Daoy (cell line): ENCODE measurements at places on chromosomes 13 and 19.

DNA sequence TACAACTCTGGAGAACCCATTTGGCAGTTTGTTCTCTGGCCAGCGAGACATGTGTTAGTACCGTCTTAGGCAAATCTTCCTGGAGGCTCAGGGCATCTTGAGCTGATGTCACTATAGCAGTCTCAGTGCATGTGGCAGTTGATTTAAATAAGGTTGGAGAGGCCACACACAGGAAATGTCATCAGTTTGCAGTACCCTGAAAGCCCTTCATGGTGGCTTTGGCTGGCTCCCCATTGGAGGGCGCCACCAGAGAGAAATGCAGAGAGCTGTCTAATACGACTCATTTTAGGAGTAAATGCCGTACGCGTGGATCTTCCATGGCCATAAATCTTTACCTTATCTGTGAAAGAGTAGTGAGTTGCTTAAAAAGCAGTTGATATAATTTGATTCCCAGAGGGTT lies 163.1 kb downstream of the STK24 start:
- no peak for DNase-seq

DNA sequence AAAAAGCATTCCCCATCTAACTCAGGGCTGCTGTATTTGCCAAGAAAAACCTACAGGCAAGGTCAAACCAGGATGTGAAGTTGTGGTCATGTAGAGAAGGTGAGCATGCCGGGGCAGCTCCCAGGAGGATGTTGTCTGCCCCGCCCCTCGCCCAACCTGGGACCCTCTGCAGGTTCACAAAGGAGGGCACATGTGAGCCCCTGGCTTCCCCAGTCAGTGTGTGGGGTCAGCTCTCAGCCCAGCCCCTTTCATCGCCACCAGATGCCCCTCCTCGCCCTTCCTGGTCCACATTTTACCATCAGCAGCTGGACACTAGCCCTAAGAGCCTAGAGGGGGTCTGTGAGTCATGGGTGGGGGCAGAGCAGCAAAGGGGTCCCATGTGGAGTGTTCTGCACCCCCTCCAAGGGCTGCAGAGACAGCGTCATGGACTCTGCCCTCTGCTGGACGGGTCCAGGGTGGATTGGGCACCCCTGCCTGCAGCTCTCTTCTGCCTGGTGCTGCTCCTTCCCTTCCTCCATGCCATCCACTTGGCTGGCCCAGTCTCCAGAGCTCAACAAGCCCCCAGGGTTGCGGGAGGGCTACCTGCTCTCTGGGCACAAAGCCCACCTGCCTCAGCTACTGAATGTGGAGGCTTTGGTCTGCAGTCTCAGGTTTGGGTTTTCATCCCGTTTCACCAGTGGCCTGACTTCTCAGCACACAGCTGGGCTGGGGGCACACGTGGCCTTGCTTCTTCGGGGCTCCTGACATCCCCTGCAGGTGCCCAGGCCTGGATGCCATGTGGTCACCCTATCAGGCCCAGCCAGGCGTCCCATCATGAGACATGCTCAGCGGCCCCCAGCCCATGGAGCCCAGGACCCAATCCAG lies 3.7 kb downstream of the PLEKHF1 start:
- no peak for DNase-seq

- DNase-seq = no peak
Observed at GRCh38 chr13:106212386-106213010, 323.0 kb downstream of the EFNB2 start.

DNA sequence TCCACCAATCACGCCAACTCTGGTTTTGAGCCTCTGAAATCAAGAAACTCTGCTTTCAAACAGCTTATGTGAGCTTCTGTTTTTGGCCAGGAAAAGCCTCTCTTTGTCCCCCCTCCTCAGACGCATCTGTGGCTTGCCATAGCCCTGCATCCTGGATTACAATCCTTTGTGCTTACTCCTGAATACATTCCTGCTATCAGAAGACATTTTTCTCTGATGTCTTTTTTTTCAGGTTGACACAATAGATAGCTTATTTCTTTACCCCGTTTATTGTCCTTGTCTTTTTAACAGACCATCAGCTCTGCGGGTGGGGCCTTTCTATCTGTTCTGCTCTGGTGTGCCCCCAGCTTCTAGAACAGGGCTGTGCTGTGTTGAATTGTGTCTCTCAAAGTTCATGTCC lies 11.0 kb downstream of the PNMA8B start:
- DNase-seq = no peak

GRCh38 chr13:48574041-48574796 lies 41.3 kb upstream of the RCBTB2 start:
- DNase-seq = no peak

DNA sequence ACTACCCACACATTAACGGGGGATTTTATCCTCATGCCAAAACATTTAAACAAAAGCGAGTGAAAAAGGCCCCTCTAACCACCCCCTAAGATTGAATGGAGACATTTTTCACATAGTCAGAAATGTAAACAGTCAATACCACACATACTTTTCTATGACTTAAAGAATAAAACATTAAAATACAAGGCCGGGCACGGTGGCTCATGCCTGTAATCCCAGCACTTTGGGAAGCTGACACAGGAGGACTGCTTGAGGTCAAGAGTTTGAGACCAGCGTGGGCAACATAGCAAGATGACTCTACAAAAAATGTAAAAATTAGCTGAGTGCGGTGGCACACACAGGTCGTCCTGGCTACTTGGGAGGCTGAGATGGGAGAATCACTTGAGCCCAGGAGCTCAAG lies 47.3 kb downstream of the MPHOSPH8 start:
- DNase-seq = no peak

- no peak for DNase-seq
Observed at GRCh38 chr13:24249624-24250023, 59.8 kb upstream of the C1QTNF9 start.
